Foreskin keratinocyte (primary cell): ENCODE measurements at places on chromosomes 3 and 15. TPM values are rescaled to one million over a fixed set of nuclear protein-coding genes. Genes with fewer than 3 reads are reported as not detected.

GRCh38 chr3:150703299-150703755, 393 bp downstream of the ERICH6 start:
- DNase-seq, result no peak

DNA sequence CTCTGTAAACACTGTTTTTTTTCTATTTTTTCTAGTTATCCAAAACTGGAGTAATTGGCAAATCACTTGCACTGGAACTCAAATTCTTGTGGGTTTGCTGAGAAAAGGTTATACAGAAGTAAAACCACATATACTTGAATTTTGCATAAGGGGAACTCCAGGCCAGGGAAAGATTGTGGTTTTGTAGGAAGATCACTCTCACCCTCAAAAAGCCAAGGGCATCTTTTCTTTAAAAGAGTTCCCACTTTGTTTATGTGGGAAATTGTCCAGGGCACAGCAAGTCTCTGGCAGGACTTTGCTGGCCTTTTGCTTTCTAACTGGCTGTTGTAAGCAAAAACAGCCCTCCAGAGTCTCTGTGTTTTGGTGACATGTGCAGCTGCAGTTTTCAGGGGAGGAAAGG, 340.3 kb upstream of the RBMS3 start:
- peak; percentile 36 for DNase-seq

DNA sequence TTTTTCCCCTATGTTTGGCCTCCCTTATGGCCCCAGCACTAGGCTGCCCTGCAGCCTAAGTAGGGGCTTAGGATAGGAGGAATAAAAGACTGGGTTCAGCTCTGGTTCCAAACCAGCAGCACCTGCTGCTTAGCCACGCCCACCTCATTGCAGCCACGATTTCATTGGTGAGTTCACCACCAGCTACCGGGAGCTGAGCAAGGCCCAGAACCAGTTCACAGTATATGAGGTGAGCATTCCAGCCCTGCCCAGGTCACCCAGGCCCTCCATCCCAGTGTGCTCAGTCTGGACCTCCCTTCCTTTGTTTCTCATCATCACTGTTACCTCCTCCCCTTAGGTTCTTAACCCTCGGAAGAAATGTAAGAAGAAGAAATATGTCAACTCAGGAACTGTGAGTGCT, 11.5 kb downstream of the CPNE9 start:
- no peak for DNase-seq

DNA sequence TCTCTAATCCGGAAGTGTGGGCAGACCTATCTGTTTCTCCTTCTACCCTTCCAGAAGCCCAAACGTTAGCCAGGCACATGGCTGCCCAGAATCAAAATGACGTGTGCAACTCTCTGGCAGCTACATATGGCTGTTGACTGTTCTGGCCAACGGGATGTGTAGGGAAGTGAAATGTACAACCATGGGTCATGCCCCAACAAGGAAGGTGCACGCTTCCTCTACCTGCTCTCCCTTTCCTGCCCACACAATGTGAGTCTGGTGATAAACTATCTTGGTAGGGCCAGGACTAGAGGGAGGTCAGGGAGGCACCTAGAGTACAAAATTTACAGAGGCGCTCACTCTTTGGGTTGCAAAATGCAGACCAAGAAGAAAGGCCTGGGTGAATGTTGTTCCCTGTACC, 495.9 kb upstream of the PROK2 start:
- DNase-seq, result no peak

- DNase-seq, result no peak
Observed at GRCh38 chr3:183862610-183863009, 22.1 kb downstream of the PARL start.

DNA sequence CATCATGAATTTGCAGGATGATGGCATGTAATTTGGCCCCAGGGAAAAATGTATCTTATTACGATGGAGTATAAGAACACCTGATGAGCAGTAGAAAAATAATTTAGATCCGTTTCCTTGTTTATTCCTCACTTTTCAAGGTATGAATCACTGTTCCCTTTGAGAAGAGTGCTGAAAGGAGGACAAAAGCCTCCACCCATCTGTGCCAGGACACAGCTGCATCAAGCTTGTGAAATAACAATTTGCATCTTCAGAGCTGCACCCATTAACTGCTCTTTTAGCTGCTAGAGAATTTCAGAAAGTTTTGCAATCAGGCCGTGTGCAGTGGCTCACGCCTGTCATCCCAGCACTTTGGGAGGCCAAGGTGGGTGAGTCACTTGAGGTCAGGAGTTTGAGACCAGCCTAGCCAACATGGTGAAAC, 9.6 kb downstream of the CLDND1 start:
- peak; percentile 98 for DNase-seq

DNA sequence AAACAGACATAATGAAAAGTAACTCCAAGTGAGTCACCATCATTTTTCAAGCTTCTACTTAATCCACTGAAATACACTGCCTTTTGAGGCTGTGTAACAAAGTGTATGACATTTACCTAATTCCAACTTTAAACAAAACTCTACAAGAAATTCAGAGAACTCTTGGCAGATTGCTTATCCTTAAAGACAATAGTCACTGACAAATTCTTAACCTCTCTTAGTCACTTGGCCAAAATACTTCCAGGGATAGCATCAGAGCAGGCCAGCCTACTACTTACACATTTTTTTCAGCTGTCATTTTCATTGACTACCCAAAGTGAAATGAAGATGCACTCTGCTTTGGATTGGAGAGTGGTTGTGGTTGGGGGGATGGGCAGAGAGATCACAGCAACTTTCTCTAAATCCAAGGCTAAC, 3.6 kb downstream of the WWTR1 start:
- DNase-seq, result no peak

DNA sequence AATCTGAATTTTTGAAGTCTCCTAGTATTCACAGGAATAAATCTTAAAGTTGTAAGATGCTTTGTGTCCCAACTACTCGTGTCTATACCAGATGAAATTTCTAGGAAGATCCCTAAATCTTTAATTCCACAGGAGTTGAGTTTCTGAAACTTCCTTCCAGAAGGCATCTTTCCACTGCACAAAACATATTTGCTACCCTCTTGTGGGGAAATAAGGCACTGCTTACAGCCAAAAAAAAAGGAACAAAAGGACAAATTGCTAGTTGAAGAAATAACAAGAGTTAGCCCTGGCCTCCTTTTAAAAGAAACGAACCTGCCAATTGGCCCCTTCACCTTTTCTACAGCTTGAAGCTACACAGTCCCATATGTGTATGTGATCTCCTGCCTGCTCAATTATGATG, 54.0 kb downstream of the TAFA4 start:
- DNase-seq, result peak; percentile 7

GRCh38 chr3:125087768-125088391, 32.1 kb upstream of the HEG1 start:
- no peak for DNase-seq

- no peak for DNase-seq
Observed at GRCh38 chr3:89217148-89217685, 109.8 kb downstream of the EPHA3 start.

Gene RBMS3
- total RNA-seq, result 9.6 and 11.1 TPM in 2 replicates
